ENCODE measurements at places on chromosomes 3 and 15.

GRCh38 chr3:140035871-140036270, 100.9 kb downstream of the CLSTN2 start:
- no peak for DNase-seq

- DNase-seq = no peak
Measured at GRCh38 chr15:100635406-100636071, 33.1 kb downstream of the ASB7 start.

- peak; percentile 61 for DNase-seq
Measured at GRCh38 chr3:71444028-71444860, 139.3 kb downstream of the FOXP1 start.

- no peak for DNase-seq
Measured at GRCh38 chr15:94610485-94610884, 379.1 kb downstream of the MCTP2 start.

DNA sequence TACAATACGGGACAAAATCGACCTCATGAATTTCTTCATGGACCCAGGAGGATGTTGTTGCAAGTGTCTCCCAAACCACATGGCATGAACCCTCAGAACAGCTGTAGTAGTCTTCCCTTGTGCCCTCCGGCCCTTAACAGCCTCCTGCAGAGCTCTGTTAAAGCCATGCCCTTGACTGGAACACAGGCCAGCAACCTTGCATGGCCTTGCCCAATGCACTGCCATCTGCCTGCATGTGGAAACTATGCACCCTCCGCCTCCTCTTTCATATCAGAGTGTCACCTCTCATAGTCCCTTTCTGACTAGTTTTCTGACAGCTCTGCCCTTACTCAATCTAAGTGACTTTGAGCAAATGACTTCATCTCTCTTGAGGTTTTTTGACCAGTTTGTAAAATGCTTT, 39.4 kb upstream of the TRIM71 start:
- no peak for DNase-seq

- no peak for DNase-seq
Measured at GRCh38 chr3:144307951-144308350, 336.3 kb downstream of the DIPK2A start.

- DNase-seq = no peak
Measured at GRCh38 chr3:150602426-150603152, 532 bp upstream of the SELENOT start.

- DNase-seq = no peak
Measured at GRCh38 chr3:110938629-110939028, 133.0 kb upstream of the NECTIN3 start.

DNA sequence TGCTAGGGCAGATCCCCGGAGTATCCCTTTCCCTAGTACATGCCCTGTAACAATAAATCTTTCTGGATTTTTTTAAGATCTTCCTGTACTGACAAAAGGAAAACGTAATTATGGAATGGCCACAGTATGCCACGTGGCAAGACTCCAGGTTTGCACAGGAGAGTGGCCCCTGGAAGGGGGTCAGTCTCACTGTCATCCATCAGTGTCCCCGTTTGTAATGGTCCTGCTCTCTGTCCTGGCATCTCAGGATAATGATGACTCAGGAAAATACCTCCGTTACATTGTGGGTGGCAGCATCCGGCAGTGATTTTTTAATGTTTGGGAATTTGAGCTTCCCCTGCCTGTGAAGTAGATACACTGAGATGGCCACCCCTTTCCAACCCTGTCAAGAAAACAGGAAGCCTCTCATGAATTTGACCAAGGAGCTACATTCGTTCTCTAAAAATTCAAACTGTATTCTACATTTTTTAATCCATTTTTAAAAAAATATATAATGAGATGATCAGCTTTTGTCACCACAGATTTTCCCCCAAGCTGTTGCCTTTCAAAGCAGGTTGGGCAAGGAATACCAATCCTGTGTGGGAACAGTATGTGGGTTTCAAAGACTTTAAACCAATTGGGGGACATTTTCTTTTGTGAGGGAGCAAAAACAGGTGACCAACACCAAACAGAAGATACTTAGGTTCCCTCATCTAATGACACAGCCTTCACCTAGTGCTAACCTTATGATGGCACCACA, 110.4 kb downstream of the C3orf70 start:
- DNase-seq = no peak

DNA sequence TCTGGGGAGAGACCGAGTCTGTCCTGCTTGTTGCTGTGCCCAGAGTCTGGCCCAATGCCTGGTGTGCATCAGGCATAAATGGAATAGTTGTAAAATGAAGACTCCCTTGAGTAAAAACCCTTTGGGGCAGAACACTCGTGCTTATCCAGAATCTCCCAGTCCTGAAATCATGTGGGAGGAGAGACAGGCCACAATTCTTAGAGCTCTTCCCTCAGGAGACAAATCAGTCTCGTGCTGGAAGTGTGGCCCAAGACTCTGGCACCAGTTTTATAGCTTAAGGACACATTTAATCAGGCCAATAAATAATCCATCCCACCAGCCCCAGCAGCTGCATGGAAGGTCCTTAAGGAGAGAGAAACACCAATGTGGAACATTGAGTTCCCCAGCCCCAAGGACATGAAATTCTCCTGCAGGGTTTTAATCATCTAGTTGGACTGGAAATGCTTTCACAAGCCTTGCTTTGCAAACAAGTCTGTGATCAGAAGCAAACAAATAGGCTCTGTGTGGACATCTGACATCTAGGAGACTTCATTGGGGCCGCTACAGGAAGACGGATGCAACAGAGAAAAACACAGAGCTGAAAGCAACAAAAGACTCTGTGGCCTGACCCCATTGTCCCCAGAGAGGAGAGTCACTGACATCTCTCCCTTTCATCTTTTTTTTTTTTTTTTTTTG, 70.4 kb downstream of the LSM3 start:
- DNase-seq = no peak
